Stimulated activated CD4-positive, alpha-beta T cell treated with anti-CD3 and anti-CD28 coated beads, Interleukin-15, amount 100 ng/mL, for 48 hours (primary cell): ENCODE measurements at places on chromosomes 11 and 22.

DNA sequence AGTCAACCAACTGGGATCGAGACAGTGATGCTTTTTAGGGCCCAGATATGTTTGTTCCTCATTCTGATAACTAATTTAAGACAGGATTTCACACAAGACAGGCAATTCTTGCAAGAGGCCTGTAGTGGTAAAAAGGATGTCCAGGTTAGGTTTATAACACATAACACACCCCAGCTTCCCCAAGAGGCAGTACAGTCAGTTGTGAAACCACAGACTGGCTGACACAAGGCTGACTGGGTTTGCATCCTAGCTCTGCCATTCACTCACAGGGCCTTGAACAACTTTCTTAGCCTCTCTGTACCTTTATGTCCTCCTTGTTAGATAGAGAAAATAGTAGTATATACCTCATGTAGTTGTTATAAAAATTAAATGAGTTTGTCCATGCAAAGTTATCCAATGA lies 55.0 kb upstream of the PTH start:
- no peak for DNase-seq

DNA sequence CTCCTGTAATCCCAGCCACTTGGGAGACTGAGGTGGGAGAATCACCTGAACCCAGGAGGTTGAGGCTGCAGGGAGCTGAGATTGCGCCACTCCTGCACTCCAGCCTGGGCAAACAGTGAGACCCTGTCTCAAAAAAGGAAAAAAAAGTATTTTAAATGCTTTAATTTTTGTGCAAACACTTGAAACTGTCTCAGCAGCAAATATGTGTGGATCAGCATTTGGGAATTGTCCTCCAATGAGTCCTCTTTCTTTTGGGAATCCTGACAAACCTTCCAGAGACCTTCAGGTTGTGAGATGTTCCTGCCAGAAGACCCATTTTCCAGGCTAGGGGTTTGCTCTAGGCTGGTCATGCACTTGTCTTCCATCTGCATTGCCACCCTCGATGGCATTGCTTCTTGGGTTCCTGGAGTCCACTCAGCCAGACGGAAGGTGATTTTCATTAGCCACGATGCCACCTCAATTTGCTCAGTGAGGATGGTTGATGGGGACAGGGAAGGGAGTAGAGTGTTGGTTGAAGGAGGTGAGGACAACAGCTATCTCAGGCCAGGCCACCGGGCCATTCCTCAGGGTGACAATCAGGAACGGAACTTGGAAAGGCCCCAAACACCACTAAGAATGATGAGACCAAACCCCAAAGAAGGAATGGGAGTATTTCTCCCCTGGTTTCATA lies 55.4 kb downstream of the ST14 start:
- no peak for DNase-seq

- DNase-seq: no peak
Observed at GRCh38 chr11:2878782-2879181, 6.8 kb downstream of the CDKN1C start.

DNA sequence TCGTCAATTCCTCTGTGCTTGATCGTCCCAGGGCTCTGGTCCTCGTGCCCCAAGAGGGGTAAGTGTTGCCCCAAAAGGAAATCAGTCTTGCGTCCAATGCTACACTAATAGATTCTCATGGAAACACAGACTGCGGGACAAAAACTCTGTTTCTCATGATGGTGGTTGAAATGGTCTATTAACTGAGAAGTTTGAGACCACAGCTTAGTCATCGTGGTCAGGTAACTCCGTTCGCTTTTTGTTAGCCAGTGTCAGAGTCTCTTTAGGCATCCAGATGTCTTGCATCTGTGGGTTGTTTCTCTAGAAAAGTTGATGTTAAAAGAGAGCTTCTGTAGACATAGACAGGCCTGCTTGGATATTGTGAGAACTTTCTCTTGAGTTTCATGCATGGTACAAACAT lies 104.6 kb upstream of the SORL1-AS1 start:
- no peak for DNase-seq

GRCh38 chr11:9617940-9618339 lies 44.5 kb downstream of the WEE1 start:
- DNase-seq: no peak

DNA sequence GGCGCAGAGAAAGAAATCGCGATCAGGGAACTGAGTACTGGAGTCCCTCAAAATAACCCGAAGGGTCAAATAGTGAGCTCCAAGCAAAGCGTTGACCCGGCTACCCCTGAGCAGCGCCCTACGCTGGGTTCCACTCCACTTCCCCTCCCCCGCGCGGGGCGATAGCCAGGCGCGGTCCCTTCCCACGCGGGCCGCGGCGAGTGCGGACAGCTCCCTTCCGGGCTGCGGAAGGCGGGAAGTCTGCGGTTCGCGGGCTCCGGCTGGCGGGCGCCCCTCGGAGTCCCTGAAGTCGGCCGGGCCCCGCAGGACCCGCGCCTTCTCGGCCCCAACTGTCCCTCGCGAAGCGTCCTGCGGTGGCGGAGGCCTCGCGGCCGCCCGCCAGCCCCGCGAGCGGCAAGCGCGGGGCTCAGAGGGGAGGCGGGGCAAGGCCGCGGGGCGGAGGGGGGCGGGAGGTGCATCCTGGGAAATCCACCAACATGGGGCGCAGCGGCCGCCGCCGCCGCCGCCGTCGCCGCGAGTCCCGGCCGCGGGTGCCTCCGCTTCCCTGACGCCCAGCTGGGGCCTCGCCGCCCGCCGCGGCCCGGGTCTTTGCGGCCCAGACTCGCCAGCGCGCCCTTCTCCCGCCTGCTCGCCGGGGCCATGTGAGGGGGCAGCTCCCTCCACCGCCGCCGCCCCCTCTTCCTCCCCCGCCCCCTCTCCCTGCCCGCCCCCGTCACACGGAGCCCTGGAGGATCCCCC lies at the start of gene QSER1:
QSER1 (plus strand) TSS at position 457 of the 738 bp plus-strand sequence. CDS start 315 bp downstream, outside the sequence.
- DNase-seq: peak; percentile 60

DNA sequence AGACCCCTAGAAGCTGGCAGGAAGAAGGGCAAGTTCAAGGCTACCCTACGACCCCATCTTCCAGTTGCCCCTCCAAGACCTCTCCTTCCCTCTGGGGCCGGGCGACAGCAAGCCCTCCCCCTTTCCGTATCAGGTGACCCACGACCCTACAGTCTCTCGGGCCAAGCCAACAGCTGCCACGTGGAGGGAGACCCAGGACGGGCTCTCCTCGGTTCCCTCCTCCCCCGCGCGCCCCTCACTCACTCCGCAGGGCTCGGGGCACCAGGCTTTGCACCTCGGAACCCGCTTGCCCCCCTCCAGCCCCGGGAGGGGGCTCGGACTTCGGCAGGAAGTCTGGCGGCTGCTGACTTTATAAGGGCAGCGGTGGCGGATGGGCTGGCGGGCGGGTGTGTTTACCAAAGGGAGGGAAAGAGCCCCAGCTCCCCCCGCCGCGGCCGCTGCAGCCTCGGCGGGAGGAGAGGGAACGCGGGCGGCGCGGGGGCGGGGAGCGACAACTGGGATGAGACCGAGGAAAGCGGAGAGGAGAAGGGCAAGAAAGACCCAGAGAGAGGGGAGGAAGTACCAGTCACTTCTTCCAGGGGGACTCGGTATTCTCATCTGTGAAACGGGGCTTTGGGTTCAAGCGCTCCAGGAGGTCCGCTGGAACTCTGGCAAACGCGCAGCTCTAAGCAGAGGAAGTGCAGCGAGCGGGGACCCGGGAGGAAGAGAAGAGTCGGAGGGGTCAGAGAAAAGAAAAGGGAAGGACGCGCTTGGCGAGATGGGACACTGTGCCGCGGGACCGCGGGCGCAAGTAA lies 767 bp downstream of the SLC43A1 start:
- peak; percentile 20 for DNase-seq

DNA sequence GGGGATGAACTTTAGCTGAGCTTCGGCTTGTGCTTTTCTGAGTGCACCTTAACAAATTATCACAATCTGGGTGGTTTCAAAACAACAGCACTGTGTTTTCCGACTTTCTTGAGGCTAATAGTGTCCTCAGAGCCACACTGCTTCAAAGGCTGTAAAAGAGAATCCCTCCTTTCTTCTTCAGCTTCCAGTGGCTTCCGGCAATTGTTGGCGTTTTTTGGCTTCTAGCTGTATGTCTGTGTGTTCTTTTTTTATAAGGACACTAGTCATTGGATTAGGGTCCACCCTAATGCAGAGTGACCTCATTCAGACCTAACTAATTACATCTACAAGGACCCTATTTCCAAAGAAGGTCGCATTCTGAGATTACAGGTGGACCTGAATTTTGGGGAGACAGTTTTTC lies 30.6 kb downstream of the KIAA1671 start:
- no peak for DNase-seq

DNA sequence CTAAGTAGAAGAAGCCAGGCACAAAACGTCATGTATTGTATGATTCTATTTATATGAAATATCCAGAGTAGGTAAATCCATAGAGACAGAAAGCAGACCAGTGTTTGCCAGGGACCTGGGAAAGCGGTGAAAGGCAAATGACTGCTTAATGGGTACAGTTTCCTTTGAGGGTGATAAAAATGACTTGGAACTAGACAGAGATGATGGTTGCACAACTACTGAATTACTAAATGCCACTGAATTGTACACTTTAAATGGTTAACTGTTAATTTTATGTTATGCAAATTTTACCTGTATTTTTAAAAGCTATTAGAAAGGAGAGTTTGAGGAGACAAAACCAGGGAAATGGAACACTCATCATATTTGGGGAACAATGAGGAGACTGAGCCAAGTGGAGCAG lies 61.8 kb upstream of the USP47 start:
- DNase-seq: no peak

- DNase-seq: no peak
Observed at GRCh38 chr22:46234969-46235368, 15.1 kb downstream of the CDPF1 start.

- DNase-seq: no peak
Observed at GRCh38 chr22:41598891-41599635, 9.4 kb upstream of the PMM1 start.

GRCh38 chr11:23751280-23751679 lies 745.6 kb upstream of the LUZP2 start:
- DNase-seq: no peak
